ENCODE measurements at places on chromosomes 12 and 14.

DNA sequence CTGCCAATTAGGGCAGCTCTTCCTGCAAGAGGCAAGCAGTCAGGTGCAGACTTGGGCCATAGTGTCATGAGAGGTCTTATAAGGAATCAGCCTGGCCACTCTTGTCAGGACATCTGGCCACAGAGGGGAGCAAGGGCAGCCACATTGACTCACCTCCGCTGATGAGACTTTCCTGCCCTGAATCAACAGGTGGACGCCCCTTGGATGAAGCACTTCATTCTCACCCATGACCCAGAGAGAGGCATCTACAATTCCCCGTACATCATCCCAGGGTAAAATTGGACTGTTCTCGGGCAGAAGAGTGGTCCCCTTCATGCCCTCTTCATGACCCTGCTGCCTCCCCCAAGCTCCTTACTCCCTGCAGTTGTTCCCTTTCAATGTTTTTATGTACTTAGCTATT is 16.9 kb downstream of the DAO start:
- DNase-seq, result no peak

- DNase-seq, result no peak
These were observed 410.3 kb downstream of the PCNX1 start for GRCh38 chr14:71317385-71318096.

DNA sequence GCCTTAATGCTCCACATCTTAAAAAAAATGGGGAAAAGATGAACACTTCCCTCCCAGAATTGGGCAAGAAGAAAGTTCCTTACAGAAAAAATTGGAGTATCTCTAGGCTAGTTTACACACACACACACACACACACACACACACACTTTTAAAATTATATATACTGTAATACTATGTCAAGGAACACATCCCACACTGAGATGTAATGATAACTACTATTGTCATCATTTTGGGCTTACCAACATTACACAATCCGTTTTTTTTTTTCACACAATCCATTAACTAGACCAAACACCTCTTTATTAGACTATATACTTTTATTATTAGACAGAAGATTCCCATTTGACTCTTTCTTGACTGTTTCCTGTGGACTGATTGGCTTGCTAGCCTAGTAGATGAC is 2.5 kb downstream of the LTBR start:
- peak; percentile 61 for DNase-seq

DNA sequence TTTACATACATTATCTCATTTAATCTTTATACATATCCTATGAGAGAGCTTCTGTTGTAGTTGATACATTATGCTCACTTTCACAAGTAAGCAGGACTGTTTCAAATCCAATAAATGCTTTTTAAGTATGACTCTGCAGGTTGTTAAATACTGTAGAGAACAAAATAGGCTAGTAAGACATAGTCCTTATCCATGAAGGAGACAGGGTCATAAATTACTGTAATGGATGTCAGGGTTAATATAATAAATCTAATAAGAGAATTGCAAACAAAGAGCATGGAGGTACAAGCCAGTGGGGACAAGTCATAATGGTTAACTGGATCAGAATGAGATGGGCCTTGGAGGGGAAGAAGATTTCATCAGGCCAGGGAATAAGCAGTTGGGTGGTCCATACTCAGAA is 303.8 kb upstream of the RGS6 start:
- DNase-seq, result no peak

- no peak for DNase-seq
These were observed 148.5 kb downstream of the TMTC2 start for GRCh38 chr12:82835217-82835616.

DNA sequence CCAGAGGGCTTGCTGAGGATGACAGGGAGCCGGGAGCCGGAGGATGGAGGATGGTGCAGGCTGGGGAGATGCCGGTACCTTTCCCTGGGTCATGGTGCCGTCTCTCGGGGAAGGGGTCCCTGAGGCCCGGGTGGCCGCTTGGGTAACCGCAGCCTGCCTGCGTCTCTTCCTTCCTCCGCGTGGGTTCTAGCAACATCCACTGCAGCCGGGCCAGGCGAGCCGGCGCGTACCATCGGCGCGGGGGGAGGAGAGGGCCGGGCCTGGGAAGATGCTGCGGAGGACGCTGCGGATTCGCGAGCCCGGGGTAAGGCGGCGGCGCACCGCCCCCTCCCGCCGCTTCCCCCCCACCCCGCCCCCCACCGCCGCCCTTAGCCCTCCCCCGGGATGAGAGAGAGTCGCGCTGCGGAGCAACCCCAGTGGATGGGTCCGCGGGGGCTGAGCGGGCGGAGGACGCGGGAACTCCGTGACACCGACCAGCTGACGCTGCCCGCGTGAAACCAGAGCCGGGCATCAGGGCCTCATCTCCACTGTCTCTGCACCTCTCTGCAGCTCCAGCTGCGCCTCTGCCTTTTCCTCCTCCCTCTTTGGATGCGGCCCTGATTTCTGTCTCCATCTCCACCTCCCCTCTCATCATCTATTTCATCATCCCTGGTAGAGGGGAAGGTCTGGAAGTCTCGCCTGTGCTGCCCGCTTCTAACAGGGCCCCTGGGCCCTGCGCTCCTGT is at the start of gene FAIM2:
Gene FAIM2 (minus strand): TSS at position 201 of the 724 bp plus-strand sequence. CDS start 108 bp downstream, at position 93.
- no peak for DNase-seq

- DNase-seq, result peak; percentile 50
These were observed 105.6 kb downstream of the SLC25A47 start for GRCh38 chr14:100428727-100429126.

DNA sequence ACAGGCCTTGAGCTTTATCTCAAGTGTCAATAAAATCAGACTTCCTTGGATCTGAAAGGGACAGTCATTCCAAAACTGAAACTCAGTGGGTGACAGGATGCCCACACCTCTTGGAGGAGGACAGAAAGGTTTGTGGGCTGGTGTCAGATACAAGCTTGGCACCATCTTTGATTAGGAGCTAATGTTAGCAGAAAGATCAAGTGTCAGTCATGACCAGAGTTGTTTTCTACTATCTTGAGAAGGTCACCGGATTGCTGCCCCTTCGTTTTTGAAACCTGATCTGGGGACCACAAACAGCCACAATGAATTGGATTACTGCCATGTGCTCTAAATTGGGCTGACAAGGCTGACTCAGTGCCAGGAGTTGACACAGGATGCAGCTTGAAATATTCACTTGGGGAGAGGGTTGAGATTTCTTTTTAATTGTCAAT is 88.3 kb downstream of the OTOGL start:
- no peak for DNase-seq

- no peak for DNase-seq
These were observed 36.9 kb upstream of the CRACR2A start for GRCh38 chr12:3789838-3790237.

DNA sequence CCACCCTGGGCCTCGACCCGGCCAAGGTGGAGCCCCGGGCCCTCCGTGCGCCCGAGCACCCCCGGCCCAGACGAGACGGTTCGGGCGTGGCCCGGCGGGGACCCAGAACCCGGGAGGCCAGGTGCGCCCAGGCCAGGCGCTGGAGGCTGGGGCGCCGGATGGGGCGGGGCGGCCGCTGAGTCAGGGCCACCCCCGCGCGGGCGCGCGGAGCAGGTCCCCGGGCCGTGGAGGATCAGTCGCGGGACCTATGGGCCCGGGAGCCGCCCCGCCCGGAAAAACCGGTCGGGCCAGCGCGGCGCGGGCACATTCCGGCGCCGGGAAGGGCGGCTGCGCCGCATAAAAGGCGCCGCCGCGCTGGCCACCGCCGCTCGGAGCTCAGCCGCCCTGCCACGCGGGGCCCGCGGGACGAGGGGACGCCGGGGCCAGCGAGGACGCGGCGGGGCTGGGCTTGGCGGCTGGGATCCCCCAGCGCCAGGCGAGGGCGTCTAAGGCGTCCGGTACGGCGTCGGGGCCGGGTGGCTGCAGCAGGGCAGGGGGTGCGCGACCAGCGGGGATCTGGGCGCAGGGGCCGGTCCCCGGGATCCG is 21.5 kb upstream of the KIF26A start:
- DNase-seq, result no peak

DNA sequence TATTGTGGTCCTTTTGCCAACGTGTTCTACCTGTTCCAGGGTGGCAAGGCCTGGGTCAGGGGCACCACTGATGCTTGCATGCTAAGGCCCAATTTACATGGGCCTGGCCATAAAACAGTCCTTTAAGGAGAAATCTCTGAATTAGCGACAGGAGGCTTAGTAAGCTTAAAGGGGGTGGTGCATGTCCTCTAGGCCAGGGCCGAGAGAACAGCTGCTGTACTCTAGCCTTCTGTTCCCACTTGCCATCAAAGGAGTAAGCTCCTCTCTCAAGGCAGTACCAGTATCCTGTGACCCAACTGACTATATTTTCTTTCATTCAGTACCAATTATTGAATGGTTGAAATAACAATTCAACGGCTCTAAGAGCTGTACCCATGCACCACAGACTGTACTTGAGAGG is 67.7 kb upstream of the ZDHHC17 start:
- no peak for DNase-seq

- no peak for DNase-seq
These were observed 51.7 kb downstream of the ATP23 start for GRCh38 chr12:57993030-57993429.

GRCh38 chr14:100677554-100678468 is 48.9 kb upstream of the DLK1 start:
- peak; percentile 43 for DNase-seq

DNA sequence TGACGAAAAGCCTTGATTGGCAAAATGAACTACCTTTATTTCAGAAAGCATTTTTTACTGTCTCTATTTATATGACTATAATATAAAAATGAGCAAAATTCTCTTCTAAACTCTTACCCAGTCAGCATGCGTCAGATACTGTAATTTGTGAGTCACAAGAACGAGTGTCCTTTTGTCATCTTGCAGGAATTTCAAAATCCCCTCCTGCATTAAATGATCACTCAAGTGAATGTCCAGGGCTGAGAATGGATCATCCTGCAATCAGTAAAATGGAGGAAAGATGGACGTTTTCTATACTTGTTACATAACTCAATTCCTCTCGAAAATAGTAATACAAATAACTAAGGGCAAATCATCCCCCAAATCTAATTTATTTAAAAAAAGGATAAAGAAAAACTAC is 77.7 kb upstream of the KCNJ8 start:
- no peak for DNase-seq

GRCh38 chr14:103418481-103418818 is 33.2 kb downstream of the MARK3 start:
- peak; percentile 93 for DNase-seq

DNA sequence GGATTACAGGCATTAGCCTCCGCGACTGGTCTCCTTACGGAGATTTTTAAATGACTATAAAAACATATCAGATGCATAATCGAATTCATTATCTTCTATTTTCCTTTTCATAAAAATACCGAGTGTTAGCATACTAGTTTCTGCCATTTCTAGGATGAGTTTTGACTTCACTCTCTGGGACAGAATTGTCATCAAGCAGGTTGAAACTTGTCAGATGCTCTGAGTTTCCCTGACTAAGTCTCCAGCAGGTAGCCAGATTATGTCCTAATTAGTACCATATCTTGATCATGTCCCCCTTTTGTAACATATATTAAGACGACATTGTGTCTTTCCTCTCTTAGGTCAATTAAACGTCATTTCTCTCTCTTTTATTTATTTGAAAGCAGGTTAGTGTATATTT is 103.5 kb upstream of the RASSF8 start:
- DNase-seq, result no peak

- DNase-seq, result no peak
These were observed 105.8 kb downstream of the TGFB3 start for GRCh38 chr14:75875958-75876357.

DNA sequence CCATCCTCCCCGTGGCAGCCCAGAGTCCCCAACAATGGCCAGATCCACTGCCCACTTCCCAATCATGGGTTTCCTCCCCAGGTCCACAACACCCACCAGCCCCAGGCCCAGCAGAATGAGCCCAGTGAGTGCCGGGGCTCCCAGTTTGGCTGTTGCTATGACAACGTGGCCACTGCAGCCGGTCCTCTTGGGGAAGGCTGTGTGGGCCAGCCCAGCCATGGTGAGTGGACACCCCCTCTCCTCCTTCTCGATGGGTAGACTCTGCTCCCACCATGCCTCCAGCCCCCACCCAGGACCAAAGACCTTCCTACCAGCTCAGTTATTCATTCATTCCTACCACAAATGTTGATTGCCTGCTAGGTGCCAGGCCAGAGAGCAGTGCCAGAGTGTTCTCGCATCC is 23.8 kb downstream of the PAPLN start:
- no peak for DNase-seq

DNA sequence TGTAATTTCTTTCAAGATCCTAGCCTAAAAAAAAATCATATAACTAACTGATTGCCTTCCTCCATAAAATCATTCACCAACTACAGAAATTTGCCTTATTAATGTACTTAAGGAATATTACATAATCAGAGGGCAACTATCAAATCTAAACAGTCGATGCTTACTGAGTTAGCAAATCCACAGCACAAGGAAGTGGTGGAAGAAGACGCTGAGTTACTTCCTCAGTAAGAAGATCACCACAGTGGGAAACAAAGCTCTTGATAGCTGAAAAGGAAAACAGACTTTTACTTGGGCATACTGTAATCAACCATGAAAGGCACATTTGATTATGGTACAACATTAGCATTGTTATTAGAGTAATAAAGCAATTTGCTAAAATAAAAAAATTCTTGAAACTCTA is 48.7 kb downstream of the HEATR5A start:
- DNase-seq, result peak; percentile 6

DNA sequence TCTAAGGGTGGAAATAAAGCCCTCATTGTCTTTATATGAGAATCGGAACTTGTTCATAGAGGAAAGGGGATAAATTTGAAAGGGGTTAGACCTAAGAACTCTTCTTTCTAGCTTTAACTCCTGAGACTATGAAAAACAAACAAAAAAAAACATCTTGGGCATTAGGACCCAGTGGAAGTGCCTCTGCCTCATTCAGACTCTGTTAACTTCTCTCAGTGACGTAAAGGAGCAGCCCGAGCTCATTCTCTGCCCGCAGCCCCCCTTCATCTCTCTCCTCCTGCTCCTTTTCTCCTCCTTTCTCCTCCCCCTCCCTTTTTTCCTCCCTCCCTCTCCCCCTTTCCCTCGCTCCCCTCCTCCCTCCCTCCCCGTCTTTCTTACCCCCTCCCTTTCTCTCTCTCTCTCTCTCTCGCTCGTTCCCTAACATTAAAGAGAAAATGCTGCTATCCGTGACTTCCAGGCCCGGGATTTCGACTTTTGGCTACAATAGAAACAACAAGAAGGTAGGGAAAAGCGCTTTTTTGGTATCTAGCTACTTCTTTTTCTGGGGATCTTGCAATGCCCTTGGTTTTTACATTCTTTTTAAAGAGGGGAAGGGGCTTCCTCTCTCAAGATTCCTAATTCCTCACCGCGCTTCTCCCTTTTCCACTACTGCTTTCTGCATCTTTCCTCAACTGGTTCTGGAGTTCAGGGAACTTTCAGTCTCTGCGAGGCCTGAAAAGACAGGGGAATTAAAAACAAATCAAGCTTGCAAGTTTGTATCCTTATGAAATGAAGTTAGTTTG is at the start of gene RBMS2:
Gene RBMS2 (plus strand): TSS at position 231 of the 782 bp plus-strand sequence. CDS start 204 bp downstream, at position 435.
- peak; percentile 37 for DNase-seq

GRCh38 chr14:81348061-81348460 is 52.1 kb downstream of the STON2 start:
- DNase-seq, result peak; percentile 10

GRCh38 chr12:72468505-72468904 is 196.3 kb downstream of the TRHDE start:
- DNase-seq, result no peak

- no peak for DNase-seq
These were observed 448 bp downstream of the TSPAN9 start for GRCh38 chr12:3077572-3078081.

All from CD14-positive monocyte (primary cell).